ENCODE measurements at places on chromosomes 16 and 17.

DNA sequence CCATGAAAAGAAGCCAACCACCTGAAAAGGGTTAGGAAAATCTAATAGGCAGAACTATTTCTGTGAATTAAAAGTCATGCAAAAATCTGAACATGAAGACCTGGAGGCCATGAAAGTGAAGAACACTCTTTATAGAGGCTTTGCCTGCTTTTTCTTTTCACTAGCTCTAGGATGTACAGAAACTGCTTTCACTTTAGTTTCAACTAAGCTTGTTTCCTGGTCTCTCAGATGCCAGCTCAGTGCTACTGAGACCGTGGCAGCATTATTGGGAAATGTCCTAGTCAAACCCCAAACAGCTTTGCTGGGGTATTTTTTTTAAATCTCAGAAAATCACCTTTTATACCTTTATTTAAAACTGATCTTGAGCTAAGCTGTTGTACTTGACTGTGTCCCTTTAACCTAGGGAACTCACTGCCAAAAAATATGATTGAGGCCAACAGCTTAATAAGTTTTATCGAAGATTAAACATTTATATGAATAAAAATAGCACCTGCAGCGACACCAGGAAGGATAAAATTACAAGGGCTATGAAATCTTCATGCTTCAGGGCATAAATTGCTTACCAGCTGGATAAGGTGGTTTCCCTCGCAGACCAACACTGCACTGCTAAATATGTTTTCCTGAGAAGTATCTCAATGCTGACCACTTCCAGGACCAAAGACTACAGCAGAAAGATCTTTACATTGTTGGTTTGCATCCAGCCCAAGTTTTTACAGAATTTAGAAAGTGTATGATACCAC, 621.8 kb upstream of the ZFHX3 start:
- DNase-seq, result peak; percentile 4

DNA sequence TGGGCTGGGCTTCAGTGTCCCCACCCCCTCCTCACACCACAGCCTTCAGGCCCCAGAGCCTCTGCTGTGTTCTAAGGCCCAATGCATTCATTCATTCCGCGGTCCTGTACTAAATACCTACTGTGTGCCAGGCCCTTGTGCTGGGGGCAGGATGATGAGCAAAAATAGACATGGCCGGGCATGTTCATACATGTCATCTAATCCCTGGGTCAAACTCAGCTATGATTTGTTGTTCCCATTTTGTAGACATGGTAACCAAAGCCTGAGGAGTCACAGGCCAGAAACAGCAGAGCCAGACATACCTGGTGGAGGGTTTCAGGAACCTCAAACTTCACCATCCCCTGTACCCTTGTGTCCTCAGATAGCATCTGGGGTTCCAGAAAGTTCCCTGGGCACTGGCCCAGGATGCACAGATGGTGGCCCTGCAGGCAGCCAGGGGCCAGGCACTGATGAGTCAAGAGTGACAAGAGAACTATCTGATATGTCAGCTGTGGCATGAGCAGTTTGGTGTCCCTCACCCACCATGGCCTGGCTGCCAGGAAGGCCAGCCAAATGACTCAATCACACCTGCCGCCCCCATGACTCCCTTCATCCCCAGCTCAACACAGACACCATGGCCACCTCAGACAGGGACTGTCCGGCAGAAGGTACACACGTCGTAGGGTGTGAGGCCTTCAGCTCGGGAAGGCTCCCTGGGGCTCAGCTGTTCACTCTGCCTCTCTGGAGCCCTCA, 2.7 kb upstream of the RRAD start:
- DNase-seq, result peak; percentile 9

GRCh38 chr17:40460604-40460967, 17.3 kb downstream of the IGFBP4 start:
- DNase-seq, result peak; percentile 77

- no peak for DNase-seq
Measured at GRCh38 chr16:71852561-71852960, 6.8 kb downstream of the ATXN1L start.

GRCh38 chr17:49851387-49852291, 3.8 kb upstream of the TAC4 start:
- DNase-seq, result peak; percentile 80

DNA sequence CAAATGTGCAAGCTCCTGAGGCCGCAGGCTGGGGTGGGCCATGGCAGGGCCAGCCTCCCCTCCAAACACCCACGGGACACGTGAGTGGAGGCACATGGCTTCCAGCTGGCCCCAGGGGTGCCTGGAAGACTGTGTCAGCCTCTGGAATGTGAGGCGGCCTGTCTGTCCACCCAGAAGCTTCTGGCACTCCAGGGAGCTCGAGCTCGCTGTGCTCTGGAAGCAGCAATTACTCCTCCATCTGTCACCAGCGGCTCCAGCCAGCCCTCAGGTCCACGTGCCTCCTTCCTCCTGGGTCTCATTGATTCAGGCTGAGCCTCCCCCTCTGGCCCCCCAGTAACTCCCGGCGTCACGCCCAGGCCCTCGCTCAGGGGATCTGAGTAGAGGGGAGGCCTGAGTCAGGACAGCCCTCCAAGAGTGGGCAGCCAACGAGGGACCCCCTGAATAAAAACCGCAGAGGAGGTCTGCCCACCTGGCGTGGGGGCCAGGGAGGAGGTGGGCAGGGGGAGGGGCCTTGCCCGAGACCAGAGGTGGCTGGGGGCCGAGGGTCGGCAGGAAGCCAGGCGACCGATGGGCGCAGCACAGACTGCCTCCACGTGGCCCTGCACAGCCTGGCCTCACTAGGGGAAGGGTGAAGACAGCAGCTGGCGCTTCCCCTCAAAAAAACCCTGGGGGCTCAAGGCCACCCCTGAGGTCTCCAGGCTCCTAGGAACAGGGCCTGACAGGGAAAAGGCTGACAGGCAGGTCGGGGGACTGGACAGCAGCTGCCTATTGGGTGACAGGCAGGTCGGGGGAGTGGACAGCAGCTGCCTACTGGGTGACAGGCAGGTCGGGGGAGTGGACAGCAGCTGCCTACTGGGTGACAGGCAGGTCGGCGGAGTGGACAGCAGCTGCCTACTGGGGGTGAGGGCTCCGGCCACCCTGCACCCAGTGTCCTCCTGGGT, 11.9 kb downstream of the PIEZO1 start:
- DNase-seq, result peak; percentile 85

DNA sequence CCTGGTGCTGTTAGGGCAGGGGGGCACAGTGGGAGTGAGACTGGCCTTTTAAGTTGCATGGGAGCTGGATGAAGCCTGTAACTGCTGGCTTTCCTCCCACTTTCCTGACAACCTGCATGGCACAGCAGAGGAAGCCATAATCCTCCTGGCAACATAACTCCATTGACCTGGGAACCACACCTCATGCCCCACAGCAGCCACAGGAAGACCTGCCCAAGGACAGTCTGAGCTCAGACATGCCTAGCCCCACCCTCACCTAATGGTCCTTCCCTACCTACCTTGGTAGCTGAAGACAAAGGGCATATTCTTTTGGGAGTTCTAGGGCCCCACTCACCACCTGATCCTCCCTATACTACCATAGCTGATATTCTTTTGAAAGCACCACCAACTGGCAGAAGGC, 482.2 kb upstream of the TOM1L1 start:
- DNase-seq, result no peak

DNA sequence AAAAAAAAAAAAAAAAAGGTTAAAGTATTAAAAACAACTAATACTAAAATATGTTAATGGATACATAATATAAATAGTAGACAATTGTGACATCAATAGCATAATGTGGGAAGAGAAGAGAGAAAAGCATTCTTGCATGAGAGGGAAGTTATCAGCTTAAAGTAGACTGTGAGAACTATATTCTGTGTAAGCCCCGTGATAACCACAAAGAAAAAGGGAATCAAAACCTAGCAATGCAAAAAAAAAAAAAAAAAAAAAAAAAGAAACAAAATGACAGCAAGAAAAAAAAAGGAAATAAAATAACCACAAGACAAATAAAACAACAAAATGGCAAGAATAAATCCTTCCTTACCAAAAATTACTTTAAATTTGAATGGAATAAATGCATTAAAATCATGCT, 39.8 kb upstream of the MYLK3 start:
- no peak for DNase-seq

Measured in NCI-H69 (cell line).